ENCODE measurements at places on chromosomes 13 and 19. TPM values are rescaled to one million over a fixed set of nuclear protein-coding genes. Genes with fewer than 3 reads are reported as not detected.
A peak's percentile ranks its signal among the peaks of the same experiment; 100 is the strongest.

- no peak for DNase-seq
Measured at GRCh38 chr13:67013709-67014108, 216.4 kb downstream of the PCDH9 start.

- DNase-seq = peak; percentile 57
Measured at GRCh38 chr19:45428384-45429231, 4.9 kb upstream of the ERCC1 start.

GRCh38 chr13:43629691-43630480, 156.9 kb downstream of the ENOX1 start:
- no peak for DNase-seq

DNA sequence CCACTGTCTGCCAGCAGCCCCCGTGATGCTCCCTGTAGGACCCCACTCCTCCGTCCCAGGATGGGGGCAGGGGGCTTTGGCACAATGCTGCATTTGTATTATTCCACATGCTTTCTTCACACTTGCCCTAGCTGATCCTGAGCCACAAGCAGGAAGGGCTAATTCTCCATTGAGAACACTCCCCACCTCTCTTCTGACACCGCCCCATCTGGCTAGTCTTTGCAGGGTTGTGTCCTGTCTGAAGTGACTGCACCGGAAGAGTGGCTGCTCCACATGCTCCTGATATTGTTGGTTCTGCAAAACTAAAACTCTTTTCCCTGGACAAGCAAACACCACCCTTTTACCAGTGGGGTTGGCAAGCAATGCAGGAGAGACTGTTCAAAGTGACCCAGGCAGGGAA, 18.0 kb downstream of the ZNF574 start:
- DNase-seq = no peak

- DNase-seq = no peak
Measured at GRCh38 chr19:12837225-12837624, 1.1 kb upstream of the MAST1 start.

DNA sequence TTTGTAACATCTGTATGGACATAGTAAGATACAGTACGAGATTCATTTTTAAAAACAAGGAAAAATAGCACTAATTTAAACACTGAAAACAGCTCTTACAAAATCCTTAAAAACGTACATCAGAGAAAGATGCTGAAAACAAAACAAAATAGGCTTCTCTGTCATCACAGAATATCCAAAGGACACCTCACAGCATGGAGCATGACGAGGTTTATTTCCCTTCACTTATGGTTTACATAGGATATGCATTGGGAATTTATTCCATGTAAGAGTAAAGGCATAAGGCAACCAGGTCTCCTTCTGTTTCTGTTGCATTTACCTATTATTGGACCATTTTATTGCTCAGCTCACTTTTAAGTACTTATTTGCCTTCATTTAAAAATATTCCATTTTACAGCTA, 3.0 kb downstream of the KCTD12 start:
- DNase-seq = no peak

DNA sequence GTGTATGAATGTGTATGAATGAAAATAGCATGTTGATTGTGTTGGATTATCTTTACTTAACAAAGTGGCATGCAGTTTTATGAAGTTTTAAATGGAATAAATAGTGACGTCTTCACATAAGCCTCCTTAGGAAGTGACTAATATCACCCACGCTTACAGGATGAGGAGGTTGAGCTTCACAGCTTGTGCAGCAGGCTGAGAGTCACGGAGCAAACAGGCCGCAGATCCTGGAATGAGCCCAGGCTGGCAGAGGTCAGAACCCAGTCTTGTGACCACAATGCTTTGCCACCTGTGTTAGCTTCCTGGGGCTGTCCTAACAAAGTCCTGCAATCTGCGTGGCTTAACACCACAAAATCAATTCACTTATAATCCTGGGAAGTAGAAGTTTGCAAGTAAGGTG, 20.8 kb downstream of the LAIR2 start:
- no peak for DNase-seq

GRCh38 chr13:51844862-51845573, at the start of gene TMEM272:
TMEM272 (minus strand) TSS chr13:51845177; CDS start chr13:51838530, 6,647 bp downstream.
- DNase-seq = peak; percentile 80

DNA sequence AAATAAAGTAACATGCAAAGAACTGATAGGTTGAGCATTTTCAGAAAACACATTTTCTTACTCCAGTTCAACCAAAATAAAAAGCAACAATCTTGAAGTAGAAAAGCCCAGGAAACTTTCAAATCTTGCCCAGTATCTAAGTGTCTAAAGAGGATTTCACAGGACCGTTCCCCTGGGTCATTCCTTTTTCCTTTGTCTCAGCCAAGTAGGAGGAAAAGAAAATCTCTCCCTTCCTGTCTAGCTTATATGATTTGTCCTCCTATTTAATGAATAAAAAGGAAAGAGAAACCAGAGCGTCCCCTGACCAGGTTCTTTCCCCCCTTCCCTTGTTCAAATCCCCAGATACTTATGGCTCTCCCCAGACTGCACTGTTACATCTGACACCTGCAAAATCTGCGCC, 248.0 kb downstream of the KCTD12 start:
- DNase-seq = no peak

GRCh38 chr19:48533770-48534169, 18.2 kb upstream of the SULT2B1 start:
- DNase-seq = no peak

- no peak for DNase-seq
Measured at GRCh38 chr13:27595055-27595811, 25.1 kb downstream of the LNX2 start.

- no peak for DNase-seq
Measured at GRCh38 chr13:33281951-33282595, 3.5 kb downstream of the STARD13 start.

DNA sequence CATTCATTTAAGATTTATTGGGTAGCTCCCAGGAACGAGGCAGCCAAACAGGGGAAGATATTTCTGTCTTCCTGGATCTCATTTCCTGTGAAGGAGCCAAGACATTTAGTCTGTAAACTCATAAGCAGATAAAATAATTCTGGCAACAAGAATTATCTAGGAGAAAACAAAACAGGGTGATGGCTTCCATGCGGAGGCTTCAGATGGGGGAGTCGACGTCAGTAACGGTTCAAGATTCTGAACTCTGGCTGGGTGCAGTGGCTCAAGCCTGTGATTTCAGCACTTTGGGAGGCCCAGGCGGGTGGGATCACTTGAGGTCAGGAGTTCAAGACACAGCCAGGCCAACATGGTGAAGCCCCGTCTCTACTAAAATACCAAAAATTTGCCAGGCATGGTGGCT, 1.3 kb downstream of the GNA15 start:
- no peak for DNase-seq

DNA sequence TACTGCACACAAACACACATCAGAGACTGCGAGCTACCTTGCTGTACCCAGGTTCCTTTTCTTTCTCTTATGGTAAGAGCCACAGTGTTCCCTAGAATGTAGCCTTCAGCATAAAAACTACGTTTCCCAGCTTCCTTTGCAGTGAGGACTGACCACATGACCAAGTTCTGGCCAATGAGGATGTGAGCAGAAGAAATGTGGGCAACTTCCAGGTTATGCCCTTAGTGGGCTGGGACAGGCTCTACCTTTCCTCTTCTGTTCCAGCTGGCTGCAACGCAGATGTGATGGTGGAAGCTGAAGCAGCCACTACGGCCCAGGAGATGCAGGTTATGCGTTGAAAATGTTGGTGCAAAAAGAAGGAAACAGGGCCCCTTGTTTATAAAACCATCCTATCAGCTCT, 27.5 kb downstream of the VRK3 start:
- no peak for DNase-seq

DNA sequence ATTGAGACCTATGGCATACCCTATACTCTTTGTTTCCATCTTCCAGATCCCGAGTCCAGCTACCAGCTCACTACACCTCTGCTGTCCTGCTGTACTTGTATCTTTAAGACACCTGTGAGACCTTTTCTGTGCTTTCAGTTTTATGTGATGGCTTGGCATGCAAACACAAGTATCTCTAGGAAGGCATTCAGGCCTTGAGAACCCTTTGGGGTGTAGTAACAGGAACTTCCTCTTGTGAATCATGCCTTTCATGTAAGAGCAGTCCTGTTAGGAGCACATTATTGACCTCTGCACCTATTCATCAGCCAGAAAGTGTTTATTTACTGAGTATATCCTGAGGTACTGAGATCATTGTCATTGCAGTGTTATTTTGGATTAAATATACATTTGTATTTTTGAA, 87.0 kb upstream of the HTR2A start:
- DNase-seq = no peak

- DNase-seq = no peak
Measured at GRCh38 chr13:27730191-27730590, 62.1 kb upstream of the GSX1 start.

GRCh38 chr13:51729866-51730553, 74.0 kb downstream of the DHRS12 start:
- DNase-seq = no peak

Gene NAPSA
- total RNA-seq = 0.88 TPM

Gene MATK
- not detected for total RNA-seq

Gene FSD1
- total RNA-seq = 156 TPM

Gene FGF9
- total RNA-seq = 19.5 TPM

Gene KIR2DL1
- total RNA-seq = not detected

Gene ODAD3
- total RNA-seq = 2.6 TPM

Gene UHRF1
- 10.4 TPM for total RNA-seq

Gene PRR12
- 39.2 TPM for total RNA-seq
